ENCODE measurements at places on chromosomes 13 and 19.
A peak's percentile ranks its signal among the peaks of the same experiment; 100 is the strongest.

GRCh38 chr19:38719761-38720558, 24.3 kb downstream of the CAPN12 start:
- no peak for DNase-seq

GRCh38 chr19:51739466-51740213, 12.0 kb downstream of the FPR1 start:
- DNase-seq = no peak

GRCh38 chr19:16117594-16118033, 5.9 kb downstream of the RAB8A start:
- no peak for DNase-seq

DNA sequence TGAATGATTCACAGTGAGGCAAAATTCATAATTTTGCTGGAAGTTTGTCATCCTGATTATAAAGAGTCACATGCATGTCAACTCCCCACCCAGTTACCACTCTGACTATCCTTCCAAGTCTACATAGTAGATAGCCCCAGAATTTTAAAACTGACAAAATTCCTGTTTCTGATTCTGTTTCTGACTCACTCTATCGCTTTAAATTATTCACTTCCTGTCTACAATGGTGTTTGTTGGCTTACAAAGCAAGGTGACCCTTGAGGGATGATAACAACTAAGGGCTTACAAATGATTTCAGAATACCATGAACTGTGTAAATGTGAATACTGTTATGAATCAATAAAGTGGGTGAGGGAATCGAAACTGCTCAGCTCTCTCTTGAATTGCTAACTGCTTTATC, 98.7 kb upstream of the KL start:
- no peak for DNase-seq

- no peak for DNase-seq
Observed at GRCh38 chr13:97385854-97386253, 48.1 kb upstream of the RAP2A start.

DNA sequence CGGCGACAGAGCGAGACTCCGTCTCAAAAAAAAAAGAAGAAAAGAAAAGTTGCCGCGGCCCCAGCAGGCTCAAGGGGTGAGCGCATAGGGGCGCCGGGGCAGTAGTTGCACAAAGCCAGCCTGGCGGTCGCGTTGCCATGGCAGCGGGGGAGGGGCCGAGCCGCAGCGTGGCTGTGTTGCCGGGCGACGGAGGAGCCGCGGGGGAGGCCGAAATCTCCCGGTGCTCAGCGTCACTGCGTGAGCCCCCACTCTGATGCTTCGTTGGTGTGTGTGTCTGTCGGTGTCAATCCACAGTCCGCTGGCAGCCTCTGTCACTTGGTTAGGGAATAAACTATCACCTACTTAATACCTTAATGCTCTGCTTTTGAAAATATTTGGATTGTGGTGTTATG, 82.9 kb upstream of the C1QTNF9B start:
- DNase-seq = peak; percentile 92

GRCh38 chr19:39196860-39197562, at the start of gene NCCRP1:
TSS of gene NCCRP1 (plus strand) at chr19:39196964. CDS start at chr19:39196983, 19 bp downstream.
- DNase-seq = no peak

GRCh38 chr13:50236898-50237318, 221.7 kb downstream of the KCNRG start:
- peak; percentile 82 for DNase-seq

GRCh38 chr13:46572752-46573431, 19.9 kb downstream of the LRCH1 start:
- no peak for DNase-seq

DNA sequence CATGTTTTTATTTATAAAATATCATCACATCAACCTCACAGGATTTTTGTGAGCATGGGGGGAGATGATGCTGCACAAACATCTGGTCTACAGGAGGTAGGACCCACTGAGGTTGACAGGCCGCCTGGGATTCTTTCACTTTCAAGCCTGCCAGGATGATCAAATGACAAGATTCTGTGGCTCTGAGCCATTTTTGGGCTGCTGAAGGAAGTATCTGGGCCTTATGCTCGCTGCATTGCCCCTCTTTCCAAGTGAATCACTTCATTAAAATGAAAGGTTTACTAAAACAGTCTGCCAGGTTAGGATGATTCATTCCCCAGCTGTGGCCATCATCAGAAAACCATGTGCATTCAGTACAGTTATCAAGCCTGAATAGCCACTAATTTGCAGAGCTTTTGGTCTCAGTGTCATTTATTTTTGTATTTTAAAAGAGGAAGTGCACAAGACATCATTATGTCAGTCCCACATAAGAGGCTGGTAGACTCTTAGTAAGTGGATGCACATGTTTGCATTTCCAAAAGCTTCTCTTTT, 34.4 kb downstream of the STARD13 start:
- DNase-seq = no peak

DNA sequence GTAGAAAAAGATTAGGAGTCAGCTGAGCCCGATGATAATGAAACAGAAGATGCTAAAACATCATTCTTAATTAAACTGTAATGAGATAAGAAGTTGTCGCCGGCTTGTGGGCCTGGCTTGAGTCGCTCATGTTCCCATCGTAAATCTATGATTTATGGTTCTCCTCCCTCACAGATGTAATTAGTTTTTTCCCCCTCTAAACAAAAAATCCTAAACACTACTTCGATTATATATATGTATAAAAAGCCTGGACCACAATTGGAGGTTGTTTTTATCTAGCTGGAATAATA, 151.3 kb downstream of the PTPRS start:
- no peak for DNase-seq

DNA sequence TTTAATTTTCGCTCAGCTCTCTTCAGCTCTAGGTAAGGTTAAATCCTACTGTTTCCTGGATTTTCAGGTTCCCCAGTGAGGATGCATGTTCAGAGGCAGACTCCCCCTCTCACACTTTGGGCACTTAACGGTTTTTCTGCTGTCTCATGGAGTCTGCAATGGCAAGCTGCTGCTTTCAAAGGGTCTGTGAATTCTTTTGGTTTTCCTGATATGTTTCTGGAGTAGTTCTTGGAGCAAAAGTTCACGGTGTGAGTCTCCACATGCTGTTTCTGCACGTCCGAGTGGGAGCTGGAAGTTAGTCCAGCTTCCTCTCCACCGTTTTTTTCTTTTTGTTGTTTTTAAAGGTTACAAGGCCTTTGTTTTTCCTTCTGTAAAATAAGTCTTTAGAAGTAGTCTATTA, 35.4 kb downstream of the DNAJC15 start:
- DNase-seq = no peak

GRCh38 chr19:7294558-7295212, 471 bp upstream of the INSR start:
- no peak for DNase-seq

GRCh38 chr19:49534632-49535385, 7.0 kb downstream of the RCN3 start:
- DNase-seq = no peak

- peak; percentile 43 for DNase-seq
Observed at GRCh38 chr19:39237200-39238184, 7.3 kb downstream of the IFNL3 start.

DNA sequence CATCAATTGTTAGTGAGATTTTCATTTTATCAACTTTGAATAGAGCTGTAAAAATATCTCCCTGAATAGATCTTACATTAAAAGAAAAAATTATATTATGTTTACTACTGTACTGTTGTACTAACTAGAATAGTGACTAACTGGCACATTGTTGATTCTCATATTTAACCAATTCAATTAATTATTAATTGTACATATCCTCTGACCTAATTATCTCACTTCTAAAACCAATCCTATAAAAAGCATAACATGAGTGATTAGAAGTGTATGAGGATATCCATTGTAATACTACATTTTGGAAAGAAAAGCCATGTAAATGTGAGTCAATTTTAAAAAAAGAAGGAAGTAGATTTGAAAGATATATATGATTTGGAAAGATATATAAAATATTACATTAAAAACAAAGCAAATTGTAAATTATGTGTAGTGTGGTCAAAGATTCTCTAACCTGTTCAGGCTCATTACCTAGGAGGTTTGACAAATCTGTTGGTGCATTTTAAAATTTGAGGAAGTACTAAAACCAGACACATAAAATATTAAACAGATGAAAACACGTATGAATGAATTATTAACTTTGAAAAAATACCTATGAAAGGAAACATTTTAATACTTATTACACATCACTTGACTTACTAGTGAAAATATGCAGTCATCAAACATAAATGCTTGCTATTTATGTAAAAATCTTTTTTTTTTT, 829.8 kb upstream of the SLC10A2 start:
- DNase-seq = no peak

- DNase-seq = no peak
Observed at GRCh38 chr13:51058461-51059167, 52.5 kb downstream of the C13orf42 start.

DNA sequence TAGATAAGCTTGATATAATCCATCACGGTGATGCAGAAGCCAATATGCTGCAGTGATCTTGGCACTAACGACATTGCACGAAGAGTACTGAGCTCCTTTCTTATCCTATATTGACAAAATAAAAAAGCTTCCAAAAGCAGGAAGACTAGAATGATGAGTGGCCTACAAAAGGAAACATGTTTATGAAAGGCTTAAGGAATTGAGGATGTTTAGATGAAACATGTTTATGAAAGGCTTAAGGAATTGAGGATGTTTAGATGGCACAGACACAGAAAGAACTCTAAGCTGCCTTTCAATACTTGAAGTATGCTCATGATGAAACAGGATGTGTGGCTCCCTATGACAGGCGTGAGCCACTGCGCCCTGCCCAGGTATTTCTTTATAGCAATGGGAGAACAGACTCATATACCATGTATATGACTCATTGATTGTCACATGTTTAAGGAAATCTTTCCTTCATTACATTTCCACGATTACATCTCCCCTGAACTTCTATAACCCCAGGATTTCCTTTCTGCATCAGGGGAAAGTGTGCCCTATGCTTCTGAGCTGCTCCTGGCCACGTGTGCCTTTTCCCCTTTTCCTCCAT, 690.8 kb upstream of the ARGLU1 start:
- DNase-seq = no peak

GRCh38 chr19:1290196-1290702, 4.6 kb downstream of the EFNA2 start:
- DNase-seq = no peak

DNA sequence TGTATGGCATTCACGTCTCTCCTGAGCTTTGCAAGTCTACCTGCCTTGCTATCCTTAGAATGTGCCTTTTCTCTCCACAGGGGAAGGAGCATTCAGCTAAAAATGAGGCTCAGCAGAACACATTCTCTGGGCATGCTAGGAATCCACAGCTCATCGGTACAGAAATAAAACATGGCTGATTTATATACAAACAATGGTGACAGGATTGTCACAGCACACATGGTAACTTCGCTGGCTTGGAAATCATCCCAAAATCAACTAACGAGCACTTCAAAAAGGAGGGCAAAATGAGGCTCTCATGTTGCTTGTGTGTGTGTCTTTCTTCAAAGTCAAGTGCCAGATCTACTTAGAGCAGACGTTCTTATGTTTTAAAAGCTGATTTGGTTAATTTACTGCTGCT, 373.0 kb downstream of the FGF14 start:
- no peak for DNase-seq

GRCh38 chr13:114256547-114256946, 21.9 kb downstream of the CDC16 start:
- DNase-seq = no peak

DNA sequence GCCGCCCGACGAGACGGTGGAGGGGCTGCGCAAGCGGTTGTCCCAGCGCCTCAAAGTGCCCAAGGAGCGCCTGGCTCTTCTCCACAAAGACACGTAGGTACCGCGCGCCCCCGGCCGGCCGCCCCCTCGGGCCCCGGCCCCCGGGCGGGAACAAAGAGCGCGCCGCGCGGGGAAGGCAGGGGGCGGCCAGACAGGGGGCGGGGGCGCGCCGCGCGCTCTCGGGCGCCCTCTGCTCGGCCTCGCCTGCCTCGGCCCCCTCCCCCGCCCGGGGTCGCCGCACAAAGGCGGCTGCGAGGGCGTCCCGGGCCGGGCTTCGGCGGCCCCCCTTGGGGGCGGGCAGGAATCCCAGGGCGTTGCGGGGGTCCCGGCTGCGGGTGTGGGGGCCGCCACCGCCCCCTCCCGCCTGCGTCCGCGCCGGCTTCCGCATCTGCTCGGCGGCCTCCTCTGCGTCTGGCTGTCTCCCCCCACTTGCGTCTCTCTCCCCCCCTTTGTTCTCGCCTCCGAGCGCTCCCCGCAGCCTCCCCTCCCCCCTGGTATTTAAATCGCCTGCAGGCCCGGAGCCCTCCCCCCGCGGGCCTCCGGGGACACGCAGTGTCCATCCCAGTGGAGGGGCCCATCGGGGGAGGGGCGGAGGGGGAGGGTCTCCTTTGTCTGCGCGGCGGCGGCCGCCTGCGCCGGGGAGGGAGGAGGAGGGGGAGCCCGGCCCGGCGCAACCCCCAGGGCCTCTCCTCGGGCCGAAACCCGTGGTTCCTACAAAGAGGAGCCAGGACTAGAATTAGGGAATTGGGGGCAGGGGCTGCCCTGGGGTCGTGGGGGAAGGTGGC, 2.3 kb downstream of the MIDN start:
- DNase-seq = peak; percentile 71

GRCh38 chr19:45793876-45794275, 1.2 kb upstream of the DMWD start:
- no peak for DNase-seq

- no peak for DNase-seq
Observed at GRCh38 chr13:47832458-47832972, 168.6 kb downstream of the SUCLA2 start.

- DNase-seq = no peak
Observed at GRCh38 chr19:55373993-55374757, 2.5 kb upstream of the TMEM190 start.

DNA sequence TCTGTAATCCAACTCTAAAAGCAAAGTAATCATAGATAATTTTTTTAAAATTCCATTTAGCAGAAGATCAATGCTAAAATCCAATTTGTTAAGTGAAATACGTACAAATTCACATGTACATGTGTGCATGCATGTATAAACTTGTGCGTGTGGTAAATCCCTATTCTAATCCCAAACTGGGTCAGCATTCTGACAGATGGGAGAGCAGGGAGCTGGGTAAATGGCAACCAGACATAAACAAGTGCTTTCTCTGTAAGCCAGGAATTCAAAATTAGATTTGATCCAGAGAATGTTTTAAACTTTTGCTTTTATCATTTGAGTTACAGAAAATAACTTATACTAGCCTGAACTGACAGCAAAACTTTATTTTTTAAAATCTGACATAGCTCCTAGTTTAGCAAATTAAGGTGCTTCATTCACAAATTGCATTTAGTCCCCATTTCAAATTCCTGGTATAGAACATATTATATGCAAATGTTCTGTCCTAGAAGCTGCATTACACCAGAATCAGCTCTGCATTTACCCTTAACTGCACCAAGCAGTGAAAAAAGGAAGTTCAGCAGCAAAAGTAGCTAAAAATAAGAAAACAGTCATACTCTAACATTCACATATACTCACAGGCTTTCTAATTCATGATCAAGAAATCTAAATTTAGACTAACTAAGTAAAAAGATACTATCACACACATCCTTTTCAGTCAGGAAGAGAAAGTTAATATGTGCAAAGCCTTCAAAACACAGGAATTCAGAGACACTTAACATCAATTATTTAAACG, 32.6 kb downstream of the UBL3 start:
- DNase-seq = no peak

- no peak for DNase-seq
Observed at GRCh38 chr13:50106559-50106958, 91.3 kb downstream of the KCNRG start.

- DNase-seq = no peak
Observed at GRCh38 chr19:55962186-55962585, 14.6 kb downstream of the NLRP8 start.

Data from CD4-positive, alpha-beta T cell treated with Interleukin-17A for 1 hour (primary cell).